ENCODE measurements at places on chromosomes 13 and 19.

- no peak for DNase-seq
Measured at GRCh38 chr19:16385821-16386220, 61.2 kb downstream of the KLF2 start.

GRCh38 chr13:105165449-105166125 lies 1369.9 kb downstream of the EFNB2 start:
- no peak for DNase-seq

- DNase-seq, result no peak
Measured at GRCh38 chr19:2115911-2116426, 19.3 kb downstream of the IZUMO4 start.

GRCh38 chr13:107466326-107467099 lies 748.8 kb downstream of the LIG4 start:
- DNase-seq, result no peak

GRCh38 chr19:39941151-39941550 lies 6.7 kb upstream of the FCGBP start:
- DNase-seq, result no peak

DNA sequence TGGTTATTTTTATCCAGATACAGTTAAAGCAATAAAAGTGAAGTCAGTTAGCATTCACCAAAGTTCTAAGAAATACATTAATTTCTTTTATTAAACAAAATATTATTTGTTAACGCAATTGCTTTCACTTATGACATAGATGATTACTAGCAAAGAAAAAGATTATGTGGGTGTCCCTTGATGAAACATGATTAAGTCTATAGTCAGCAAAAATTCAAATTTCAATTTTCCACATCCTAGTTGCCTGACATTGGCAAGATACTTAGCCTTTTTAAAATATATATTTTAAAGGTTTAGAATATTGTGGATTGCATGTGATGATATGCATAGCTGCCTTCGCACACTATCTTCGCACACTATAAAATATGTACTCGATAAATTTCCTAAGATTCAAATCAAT lies 1780.5 kb upstream of the MIR17HG start:
- no peak for DNase-seq

DNA sequence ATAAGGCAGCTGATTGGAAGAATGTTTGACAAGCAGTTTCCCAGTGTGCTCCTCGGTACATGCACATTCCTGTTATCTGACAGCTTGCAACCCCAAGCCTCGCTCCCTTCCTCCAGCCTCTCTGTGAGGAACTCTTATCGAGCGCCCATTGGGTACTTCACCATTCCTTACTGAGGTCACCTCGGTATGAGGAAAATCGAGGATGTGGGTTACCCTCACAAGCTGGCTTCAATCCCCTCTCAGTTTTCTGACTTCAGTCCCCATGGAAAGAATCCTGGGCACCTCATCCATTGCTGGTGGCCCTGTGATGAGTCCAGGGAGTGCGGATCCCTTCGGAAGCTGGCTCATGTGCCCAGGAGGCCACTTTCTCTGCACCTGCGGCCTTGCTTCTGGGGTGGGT lies 17.3 kb downstream of the TEX29 start:
- no peak for DNase-seq

DNA sequence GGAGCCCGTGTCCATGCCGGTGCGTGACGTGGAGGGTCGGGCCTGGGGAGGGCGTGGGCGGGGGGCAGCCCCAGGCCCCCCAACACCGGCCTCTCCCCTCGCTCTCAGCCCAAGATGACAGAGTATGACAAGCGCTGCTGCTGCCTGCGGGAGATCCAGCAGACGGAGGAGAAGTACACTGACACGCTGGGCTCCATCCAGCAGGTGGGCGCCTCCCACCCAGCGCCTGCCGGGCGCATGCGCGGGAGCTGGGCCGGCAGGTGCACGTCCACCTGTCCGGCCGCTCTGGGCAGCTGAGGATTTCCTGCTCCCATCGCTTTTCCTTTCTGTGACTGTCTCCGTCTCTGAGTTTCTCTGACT lies 49.8 kb downstream of the VAV1 start:
- no peak for DNase-seq

DNA sequence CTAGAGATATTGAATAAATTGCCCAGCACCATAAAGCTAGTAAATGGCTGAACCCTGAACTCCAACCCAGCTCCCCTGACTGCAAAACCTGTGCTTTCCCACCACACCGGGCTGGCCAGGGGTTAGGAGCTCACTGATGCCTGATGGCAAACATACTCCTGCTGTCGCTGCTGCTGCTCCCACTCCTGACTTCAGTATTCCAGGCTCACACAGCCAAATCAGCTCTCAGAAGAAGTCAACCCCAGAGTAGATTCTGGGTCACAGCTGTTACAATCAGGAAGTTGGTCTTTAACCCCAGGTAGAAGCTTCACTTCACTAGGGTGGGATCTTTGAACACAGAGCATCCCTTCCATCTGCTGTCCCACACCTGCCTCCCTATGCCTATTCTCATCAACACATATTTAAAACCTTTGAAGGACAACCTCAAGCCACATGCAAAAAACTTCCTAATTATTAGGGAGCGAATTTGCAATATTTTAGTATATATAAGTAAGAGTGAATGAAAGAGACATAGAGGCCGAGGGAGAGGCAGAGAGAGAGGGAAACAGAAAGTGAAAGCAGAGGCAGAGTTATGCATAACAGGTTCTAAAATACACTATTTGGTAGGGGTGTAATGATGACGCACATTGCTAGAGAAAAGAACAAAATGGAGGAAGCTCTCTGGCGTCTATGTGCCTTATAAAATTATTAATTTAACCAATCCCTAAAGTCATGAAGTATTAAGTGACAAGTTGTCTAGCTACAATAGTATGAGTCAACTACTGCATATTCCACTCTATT lies 99.4 kb upstream of the SERP2 start:
- no peak for DNase-seq

DNA sequence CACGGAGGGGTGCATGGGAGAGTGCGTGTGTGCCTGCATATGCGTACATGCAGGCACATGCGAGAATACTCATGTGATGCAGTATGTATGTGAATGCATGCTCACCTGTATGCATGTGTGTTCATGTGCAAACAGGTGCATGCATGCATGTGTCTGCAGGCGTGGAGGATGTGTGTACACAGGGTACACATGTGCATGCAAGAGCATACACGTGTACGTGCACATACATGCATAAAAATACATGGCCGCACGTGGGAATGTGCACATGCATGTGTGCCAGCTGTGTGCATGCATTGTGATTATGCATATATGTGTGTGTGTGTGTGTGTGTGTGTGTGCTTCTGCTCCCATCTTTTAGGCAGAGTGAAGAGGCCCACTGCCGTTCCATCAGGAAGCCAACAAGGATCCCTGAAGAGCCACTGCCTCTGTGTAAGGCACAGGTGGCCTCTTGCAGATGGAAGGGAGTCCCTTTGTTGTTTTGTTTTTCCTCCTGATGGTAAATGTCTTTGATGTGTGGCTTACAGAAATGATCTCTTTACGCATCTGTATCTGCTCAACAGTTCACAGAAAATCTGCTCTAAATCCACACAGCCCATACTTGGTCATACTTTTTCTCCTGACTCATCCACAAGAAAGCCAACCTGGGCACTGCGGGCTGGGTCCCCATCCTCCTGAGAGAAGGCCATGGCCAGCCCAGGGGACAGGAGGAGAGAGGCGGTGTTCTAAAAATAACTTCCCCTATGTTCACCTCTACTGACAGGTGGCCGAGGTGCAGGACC lies 50.7 kb downstream of the KLF2 start:
- no peak for DNase-seq

DNA sequence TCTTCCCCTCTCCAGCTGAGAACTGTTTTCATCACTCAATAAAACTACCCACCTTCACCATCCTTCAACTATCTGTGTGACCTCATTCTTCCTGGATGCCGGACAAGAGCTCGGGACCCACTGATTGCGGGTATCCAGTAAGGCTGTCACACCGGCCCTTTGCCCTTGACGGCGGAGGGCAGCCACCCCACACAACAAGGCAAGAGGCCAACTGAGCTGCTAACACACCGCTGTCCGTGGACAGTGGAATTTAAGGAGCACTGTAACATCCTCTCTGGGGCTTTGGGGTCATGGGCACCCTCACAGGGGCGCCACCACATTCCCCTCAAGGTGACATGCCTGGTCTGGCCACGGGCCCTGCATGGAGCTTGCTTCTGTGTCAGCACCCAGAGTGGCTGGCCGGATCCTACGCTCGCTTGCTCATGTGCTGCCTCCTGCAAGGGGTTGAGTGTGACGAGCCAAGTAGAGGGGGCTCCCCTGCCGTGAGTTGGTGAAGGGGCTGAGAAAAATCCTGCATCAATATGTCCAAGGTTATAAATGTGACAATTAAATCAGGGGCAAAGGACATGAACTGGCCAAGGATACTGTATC lies 31.4 kb downstream of the LHFPL6 start:
- DNase-seq, result no peak

- no peak for DNase-seq
Measured at GRCh38 chr19:43455321-43456113, 9.9 kb downstream of the LYPD3 start.

DNA sequence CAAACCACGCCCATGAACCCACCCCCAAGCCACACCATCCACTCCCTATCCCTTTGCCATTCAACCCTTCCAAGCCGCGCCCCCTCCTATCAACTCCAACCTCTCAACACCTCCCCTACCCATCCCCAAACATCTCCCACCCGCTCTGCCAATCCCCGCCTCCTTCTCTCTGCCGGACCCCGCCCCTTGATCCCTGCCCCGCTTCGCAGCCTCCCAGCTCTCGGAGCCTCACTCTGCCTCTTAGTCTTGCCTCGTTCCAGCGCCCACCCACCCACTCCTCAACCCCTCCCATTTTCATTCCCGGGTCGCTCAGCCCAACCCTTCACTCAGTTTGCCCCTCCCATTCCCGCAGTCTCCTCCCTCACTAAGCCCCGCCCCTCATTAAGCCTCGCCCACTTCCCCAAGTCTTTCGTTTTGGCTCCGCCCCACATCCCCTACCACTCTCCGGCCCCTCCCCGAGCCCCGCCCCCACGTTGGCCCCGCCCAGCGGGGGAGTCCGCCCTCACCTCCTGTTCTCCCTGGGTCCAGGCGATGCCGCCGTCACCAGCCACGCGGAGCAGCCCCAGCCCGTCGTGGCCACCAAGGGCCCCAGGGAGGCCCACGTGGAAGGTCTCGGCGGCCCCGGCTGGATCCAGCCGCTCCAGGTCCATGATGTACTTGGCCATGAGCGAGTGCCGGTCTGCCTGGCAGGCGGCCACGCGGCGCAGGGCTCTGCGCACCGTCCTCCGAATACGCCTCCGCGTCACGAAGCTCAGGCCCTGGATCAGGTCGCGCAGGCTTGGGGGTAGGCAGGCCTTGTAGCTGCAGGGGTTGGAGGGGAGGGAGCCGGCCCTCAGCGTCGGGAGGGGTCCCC lies 5.7 kb downstream of the JAK3 start:
- no peak for DNase-seq

DNA sequence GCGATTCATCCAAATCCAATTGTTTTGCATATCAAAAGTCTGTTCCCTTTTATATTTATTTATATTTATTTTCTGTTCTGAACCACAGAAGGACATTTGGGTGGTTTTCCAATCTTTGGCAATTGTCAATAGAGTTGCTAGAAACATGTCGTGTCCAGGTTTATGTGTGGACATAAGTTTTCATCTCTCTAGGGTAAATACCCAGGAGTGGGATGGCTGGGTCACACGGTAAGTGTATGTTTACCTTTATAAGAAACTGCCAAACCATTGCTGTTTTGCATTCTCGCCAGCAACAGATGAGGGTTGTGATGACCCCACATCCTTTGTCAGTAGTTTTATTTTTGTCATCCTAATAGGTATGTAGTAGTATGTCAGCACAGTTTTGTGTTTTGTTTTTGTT lies 12.5 kb downstream of the AP1M1 start:
- DNase-seq, result no peak

GRCh38 chr13:27593267-27593666 lies 27.1 kb downstream of the LNX2 start:
- no peak for DNase-seq

DNA sequence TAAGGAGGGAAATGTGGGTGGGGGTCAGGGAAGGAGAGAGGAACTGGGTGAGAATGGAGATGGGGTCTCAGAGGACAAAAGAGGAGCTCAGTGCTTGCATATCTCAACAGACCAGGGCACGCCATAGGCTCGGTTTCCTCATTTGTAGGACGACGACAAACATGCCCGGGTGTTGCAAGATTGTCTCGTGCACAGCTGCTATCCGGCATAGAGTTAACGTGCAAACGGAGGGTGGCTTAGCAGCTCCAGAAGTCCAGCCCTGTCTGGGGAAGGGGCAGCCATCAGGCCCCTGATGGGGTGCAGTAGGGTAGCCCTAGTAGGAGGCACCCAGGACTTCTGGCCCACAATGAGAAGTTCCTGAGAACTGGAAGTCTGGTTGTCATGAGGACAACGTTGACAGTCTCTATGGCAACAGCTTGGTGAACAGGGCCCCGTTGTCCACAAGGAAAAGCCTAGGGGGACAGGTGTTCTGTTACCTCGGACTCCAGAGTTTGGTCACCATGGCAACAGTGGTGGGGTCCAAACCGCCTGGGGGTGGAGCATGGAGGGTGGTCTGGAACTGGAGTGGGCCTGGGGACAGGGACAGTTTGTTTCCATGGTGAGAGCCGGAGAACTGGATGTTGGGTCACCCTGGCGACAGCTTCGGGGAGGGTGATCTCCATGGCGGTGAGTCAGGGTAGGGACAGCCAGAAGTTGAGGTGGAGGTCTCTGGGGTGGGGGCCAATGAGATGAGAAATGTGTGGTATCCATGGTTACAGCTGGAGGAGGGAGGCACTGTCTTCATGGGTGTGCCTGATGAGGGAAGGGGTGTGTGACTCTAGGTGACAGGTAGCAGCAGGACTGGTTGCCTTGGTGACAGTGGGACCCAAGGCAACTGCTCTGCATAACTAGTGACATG lies 16.8 kb downstream of the TM6SF2 start:
- no peak for DNase-seq

GRCh38 chr19:15296841-15297415 lies 35.4 kb downstream of the BRD4 start:
- DNase-seq, result no peak

GRCh38 chr13:34913040-34913439 lies 29.0 kb upstream of the NBEA start:
- DNase-seq, result no peak

GRCh38 chr13:78712831-78713230 lies 53.9 kb upstream of the OBI1 start:
- DNase-seq, result no peak

- DNase-seq, result no peak
Measured at GRCh38 chr13:60370343-60370742, 26.7 kb upstream of the TDRD3 start.

GRCh38 chr19:55344444-55344843 lies 4.8 kb downstream of the KMT5C start:
- no peak for DNase-seq

- DNase-seq, result no peak
Measured at GRCh38 chr13:66826398-66826797, 403.7 kb downstream of the PCDH9 start.

DNA sequence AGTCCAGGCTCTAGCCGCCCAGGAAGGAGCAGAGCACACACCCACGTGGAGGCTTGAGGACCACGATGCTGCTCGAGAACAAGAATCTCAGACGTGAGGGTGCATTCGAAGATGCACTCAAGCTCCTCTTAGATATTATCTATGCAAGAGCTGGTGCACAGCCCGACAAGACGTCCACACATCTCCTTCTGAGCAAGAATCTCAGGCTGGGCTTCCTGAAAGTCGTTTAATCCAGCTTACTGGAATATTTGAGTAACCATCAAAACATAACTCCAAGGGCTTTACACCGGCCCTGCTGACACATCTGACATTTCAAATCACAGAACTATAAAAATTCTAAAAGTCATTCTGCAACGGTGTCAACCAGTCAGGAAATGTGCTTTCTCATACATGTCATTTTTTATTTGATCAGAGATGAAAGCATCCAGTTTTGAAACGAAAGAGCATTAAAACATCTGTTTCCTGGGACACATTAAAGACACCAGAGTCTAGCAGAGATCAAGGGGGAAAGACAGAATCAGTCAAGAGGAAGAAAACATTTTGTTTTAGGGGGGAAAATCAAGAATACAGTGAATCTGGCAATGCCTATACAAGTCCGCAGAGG lies 177.7 kb upstream of the IRS2 start:
- no peak for DNase-seq

Measured in stimulated activated CD8-positive, alpha-beta memory T cell treated with anti-CD3 and anti-CD28 coated beads, Interleukin-12 subunit alpha, Interleukin-12 subunit beta, amount 100 ng/mL, for 4 hours (primary cell).